ENCODE measurements at places on chromosomes 4 and X.

- DNase-seq = no peak
Measured at GRCh38 chr4:7894098-7894676, 45.5 kb downstream of the AFAP1 start.

GRCh38 chr4:35925806-35926205 lies 318.5 kb downstream of the ARAP2 start:
- DNase-seq = no peak

GRCh38 chrX:110863883-110864282 lies 68.3 kb upstream of the CHRDL1 start:
- DNase-seq = no peak

DNA sequence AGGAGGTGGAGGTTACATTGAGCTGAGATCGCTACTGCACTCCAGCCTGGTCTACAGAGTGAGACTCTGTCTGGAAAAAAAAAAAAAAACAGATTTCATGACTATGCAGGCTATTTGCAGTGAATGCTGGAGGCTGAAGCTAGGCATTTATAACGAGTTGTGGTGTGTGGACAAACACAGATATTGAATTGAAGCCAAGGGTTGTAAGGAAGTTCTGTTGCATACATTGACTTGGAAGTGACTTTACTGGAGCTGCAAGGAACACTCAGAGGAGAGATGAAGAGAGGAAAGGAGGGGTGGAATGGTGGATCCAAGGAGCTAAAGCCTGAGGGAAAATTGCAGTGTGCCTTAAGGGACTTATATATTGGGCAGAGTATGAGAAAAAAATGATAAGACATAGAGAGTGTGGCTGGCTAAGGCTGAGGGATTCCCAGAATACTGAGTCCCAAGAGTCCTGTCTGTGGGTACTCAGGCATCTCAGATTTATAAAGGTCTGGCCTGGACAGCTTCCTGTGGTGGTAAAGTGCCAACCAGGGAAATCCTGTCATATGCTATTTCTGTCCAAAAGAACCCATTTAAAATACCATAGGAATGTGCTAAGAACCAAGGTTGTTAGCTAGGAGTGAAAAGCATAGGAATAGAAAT lies 87.8 kb upstream of the GUCY1A1 start:
- no peak for DNase-seq

DNA sequence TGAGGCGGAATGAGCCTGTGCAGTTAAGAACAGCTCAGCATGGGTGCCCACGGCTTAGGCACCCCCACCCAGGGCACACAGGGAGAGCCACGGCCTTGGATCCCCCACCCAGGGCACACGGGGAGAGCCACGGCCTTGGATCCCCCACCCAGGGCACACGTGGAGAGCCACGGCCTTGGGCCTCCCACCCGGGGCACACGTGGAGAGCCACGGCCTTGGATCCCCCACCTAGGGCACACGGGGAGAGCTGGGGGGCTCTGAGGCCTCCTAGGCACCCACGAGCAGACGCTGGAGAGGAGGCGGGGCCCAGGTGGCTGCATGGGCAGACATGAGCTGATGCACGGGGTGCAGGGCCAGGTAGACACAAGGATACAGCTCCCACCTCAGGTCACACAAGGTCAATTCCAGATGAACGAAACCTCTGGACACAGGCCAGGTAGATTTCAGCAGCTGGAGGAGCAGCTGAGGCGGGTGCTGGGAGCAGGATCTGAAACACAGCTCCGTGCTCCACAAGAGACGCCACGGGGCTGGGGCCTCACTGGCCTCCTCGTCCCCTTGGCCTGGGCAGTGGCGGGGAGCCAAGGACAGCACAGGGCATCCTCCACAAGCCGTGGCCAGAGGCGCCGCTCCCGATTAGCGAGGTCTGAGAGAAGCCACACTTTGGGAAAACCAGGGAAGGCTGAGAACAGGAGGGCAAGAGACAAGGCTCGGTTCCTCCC lies 30.8 kb downstream of the GAK start:
- no peak for DNase-seq

- DNase-seq = no peak
Measured at GRCh38 chr4:21555083-21555482, 393.5 kb downstream of the KCNIP4 start.

DNA sequence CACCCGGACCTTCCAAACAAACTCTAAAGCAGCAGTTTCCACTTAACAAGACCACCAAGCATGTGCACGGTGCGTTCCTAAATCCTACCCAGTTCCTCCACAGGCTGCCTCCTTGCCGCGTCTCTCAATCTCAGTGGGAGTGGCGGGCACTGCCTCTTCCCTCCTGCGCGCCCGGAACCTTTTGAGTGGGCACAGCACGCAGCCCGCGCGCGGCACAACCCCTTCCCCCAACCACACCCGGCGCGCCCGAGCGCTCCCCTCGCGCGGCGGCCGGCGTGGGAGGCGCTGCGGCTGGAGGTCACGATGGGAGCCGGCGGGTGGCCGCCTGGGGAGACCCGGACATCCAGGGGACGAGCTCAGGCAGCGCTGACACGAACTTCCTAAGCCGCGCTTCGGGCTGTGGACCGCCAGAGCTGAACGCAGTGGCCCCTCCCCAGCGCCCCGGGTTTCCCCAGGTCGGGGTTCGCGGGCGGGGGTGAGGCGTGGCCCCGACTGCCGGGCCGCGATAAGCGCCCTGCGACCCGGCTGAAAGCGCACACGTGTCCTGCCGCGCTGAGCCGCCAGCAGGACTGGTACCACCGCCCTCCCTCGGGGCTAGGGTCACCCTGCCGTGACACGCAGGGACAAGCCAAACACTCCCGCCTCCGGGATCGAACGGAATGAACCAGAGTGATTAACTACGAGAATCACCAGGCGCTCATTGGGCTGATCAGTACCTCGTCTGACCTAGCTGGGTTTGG lies at the start of gene ABCG2:
TSS of gene ABCG2 (minus strand) at position 151 of the 740 bp plus-strand sequence. CDS start 18,644 bp downstream, outside the sequence.
- peak; percentile 24 for DNase-seq

DNA sequence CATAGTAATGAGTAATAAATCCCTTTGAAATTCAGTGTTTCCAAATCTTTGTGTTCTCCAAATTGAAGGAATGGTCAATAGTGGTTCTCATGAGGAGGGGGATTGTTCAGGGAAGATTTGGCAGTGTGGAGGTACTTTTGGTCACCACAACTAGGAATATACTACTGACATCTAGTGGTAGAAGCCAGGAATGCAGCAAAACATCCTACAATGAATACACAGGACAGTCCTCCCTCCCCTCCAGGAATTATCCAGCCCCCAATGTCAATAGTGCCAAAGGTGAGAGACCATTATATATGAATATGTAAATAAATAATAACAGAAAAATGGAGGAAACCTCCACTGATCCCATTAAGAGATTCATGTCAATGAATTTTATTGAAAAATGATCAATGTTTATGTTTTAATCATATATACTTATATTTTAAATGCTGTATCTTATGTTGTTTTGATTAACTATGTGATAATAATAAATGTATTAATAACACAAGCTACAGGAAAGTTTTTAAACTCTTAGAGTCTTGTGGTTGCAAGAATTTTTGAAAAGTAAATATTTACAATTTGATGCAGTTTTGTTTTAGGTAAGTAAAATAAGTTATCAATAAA lies 14.4 kb upstream of the FAM9A start:
- peak; percentile 8 for DNase-seq

GRCh38 chr4:101020956-101021355 lies 326.4 kb downstream of the PPP3CA start:
- DNase-seq = no peak

DNA sequence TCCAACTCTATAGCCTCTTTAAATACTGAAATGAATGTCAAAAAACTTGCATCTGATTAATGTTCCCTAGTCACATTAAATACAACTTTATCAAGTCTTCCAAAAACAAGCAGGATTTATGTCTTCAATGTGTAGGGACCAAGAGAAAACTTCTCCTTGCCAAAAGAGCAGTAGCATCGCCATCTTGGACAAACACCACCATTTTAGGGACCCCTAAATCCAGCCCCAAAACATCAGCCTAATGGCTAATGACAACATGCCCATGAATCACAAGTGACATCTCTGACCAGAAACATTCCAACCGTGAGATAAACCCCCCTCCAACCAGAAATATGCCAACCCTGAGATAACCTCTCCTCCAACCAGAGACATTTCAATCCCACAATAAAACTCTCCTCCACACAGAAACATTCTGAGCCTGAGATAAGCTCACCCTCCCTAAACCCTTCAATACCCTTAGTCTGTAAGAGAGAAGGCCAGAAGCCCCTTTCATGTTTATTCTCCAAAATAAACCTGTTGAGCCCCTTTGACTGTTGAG lies 697.4 kb downstream of the TRAM1L1 start:
- no peak for DNase-seq

GRCh38 chr4:4391866-4392265 lies 5.0 kb downstream of the NSG1 start:
- DNase-seq = no peak

- DNase-seq = no peak
Measured at GRCh38 chr4:144421839-144422565, 224.0 kb upstream of the HHIP start.

GRCh38 chrX:38335382-38335781 lies 8.1 kb upstream of the RPGR start:
- no peak for DNase-seq

DNA sequence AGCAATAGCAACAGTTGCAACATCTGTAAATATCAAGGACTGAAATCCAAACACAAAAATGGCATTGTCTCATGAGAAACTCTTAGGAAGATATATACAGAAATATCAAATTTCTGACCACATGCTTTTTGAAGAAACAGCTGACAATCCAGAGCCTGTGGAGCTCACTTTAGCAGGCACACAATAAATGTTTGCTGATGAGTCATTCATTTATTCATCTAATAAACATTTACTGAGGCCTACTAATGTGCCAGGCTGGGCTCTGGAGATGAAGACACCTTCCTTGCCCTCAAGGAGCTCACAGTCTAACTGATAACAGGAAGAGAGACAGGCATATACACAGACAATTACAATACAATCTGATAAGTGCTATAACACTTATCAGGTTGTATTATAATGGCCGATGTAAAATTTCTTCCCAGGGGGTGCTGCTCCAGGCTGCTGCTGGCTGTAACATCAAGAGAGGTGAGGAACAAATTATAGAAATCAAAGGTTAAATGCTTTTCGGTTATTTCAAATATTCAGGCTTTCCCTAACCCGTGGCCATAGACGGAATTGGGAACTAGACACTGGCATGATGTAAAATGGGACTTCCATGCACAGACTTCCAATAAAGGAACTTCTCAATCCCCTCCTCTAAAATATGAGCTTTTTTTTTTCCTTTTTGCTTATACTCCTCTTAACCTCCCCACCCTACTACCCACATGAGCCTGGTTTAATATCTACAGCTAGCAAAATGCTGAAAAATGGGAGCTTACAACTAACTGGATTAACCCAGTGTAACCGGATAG lies 16.8 kb upstream of the ZCCHC13 start:
- DNase-seq = no peak

- no peak for DNase-seq
Measured at GRCh38 chrX:106707771-106708454, 18.6 kb upstream of the RNF128 start.

DNA sequence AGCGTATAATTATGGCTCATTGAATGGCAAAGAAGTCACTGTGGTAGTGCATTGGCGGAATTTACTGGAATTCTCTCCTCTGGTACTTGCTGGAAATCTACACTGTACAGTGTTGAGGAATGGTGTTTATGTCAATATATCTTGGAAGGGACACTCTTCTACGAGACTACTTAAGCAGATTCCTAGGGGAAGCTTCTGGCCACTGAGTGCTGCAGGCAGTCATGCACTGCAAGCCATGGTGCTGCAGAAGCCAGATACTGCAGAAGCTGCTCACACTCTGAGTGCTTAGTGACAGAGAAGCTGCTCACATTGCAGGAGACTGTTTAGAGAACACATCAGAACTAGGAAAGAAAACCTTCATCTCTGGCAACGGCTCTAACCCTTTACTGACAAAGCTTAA lies 725.0 kb downstream of the CCSER1 start:
- no peak for DNase-seq

DNA sequence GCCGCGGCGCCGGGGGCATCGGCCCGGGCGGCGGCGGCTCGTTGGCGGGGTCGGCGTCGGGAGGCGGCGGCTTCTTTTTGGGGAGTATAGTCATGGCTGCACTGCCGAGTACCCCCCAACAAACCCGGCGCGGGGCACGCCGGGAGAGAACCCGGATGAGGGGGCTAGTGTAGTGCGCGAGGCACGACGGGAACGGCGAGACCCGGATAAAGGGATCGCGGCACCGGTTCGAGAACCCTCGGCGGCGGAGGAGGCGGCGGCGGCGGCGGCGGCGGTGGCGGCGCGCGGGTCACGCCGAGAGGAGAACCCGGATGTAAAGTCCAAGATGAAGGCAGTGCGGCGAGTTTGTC lies at the start of gene OTUD5:
TSS of gene OTUD5 (minus strand) at position 131 of the 350 bp plus-strand sequence. CDS start at position 94, 37 bp downstream.
- no peak for DNase-seq

DNA sequence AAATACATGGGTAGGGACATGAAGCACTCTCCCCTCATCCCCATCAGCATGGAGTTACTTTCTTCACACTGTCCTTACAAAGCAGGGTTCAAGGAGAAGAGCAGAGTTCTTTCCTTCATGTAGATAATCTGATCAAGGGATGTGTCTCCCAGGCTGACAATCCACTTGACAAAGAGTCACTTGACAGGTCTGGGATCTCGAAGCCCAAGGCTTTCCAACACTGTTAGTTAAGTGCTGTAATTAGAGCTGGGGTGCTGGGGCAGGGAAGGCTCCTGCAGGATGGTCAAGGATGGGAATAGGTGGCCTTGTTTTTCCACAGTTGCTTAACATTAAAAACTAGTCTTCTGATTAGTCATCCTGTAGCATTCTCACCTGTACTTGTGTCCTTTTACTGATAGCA lies 38.0 kb downstream of the CCNG2 start:
- DNase-seq = no peak

- DNase-seq = peak; percentile 4
Measured at GRCh38 chr4:114558446-114559020, 40.1 kb upstream of the UGT8 start.

GRCh38 chrX:24498181-24498580 lies 33.1 kb downstream of the PDK3 start:
- DNase-seq = no peak

DNA sequence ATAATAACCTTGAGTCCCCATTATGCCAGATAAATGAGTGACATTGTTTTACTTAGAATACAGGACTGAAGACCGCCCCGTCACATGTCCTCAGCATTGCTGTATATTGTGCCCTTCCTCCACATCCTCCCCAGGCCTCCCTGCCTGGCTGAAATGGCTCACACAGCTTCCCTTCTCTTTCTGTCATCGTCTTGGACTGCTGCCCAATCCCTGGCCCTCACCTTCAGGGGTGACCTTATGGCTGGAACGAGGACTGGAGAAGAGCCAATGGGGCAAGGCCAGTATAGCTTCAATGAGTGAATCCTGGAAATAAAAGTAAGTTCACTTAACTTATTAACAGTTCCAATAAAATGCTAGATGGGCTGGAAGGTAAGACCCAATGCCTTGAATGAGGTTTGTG lies 2.7 kb downstream of the KCNE5 start:
- DNase-seq = no peak

- DNase-seq = no peak
Measured at GRCh38 chr4:30330894-30331652, 389.1 kb upstream of the PCDH7 start.
